ENCODE measurements at places on chromosomes 7 and 10.

DNA sequence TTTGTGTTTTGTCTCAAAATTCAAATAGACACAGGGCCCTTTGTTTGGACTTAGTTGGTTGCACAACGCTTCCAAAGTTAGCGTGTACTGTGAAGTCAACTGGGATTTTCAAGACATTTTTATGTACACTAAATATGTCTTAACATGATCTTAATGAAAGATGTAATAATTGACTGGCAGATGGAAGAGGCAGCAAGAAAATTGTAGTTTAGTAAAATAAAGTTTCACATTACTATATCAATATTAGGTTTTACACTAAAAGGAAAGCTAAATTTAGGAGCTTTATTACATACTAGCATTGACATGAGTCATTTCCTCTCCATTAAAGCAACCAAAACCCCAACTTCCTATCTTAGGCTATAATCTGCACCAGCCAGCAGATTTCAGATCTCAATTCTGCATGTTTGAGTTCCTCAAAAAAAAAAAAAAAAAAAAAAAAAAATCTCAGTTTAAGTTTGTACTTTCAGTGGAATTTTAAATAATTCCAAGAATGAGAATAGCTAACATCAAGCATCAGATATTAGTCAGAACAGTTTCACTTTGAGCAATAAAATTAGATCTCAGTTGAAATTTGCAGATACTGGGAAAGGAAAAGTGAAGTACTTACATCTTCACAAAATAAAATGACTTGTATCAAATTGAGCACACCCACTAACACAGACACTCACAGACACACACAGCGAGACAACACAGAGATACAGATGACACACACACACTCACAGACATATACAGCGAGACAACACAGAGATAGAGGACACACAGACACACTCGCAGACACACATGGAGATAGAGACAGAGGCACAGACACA, 346.6 kb upstream of the KLF6 start:
- peak overlapping the region; percentile 84 for H3K27ac ChIP-seq
- DNase-seq: no peak
- H3K4me1 ChIP-seq: peaks cover 17% of the 10 kb centered on the region
- H3K4me3 ChIP-seq: no peak overlapping the region
- H3K27me3 ChIP-seq: no peaks in the 10 kb centered on the region

DNA sequence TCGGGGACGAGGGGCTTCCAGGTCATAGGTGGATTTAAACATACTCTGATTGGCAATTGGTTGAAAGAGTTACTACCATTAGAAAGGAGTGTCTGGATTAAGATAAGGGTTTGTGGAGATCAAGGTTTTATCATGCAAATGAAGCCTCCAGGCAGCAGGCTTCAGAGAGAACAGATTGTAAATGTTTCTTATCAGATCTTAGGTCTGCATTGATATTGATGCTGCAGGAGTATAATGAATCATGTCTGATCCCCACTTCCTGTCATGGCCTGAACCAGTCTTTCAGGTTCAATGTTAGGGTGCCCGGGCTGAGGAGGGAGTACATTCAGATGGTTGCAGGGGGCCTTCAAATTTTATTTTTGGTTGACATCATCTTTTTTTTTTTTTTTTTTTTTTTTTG, 51.4 kb downstream of the SH3PXD2A start:
- no peaks in the 10 kb centered on the region for H3K27me3 ChIP-seq
- no peak for DNase-seq
- H3K4me1 ChIP-seq: peaks cover 31% of the 10 kb centered on the region
- no peak overlapping the region for H3K4me3 ChIP-seq
- H3K36me3 ChIP-seq: peaks cover 18% of the 10 kb centered on the region
- H3K27ac ChIP-seq: peak overlapping the region; percentile 29

GRCh38 chr10:104925232-104925851, 284.3 kb downstream of the SORCS3 start:
- H3K36me3 ChIP-seq: no peaks in the 10 kb centered on the region
- no peaks in the 10 kb centered on the region for H3K27me3 ChIP-seq
- DNase-seq: no peak
- no peak overlapping the region for H3K27ac ChIP-seq
- no peaks in the 10 kb centered on the region for H3K4me1 ChIP-seq
- no peak overlapping the region for H3K4me3 ChIP-seq

DNA sequence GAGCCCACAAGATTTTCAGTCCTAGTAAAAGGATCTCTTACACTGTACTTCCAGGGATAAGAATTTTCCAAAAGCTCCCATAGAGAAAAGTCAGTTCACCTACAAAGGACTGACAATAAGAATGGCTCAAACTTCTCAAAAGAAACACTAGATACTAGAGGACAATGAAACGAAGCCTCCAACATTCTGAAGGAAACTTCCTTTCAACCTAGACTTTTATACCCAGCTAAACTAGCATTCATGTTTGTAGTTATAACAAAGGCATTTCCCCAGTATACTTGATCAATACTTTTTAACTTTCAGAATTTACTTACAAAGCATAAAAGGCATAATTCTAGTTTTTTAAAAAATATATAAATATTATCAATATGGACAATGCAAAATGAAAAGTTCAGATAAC, 41.0 kb upstream of the DNAAF5 start:
- H3K27me3 ChIP-seq: no peaks in the 10 kb centered on the region
- no peak for DNase-seq
- no peak overlapping the region for H3K27ac ChIP-seq
- no peaks in the 10 kb centered on the region for H3K4me1 ChIP-seq
- peaks cover 3% of the 10 kb centered on the region for H3K36me3 ChIP-seq
- no peak overlapping the region for H3K4me3 ChIP-seq

DNA sequence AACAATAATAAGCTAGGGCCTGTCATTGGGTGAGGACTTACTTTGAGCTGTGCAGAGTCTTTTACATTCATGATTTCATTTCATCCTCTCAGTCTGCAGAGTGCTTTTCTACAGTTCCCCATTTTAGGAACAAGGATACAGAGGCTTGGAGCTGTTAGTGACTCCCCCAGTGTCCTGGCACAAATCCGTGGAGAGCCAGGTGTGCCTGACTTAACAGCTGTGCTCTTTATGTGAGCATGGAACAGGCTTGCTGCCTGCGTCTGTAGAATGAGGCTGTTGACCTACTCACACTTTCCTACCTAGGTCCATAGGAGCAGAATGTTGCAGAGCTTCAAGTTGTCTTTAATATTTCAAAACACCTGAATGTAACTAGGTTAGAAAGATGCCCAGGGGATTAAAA, 50.4 kb upstream of the BTBD16 start:
- H3K27ac ChIP-seq: no peak overlapping the region
- no peaks in the 10 kb centered on the region for H3K4me1 ChIP-seq
- DNase-seq: no peak
- H3K36me3 ChIP-seq: peaks cover 47% of the 10 kb centered on the region
- no peaks in the 10 kb centered on the region for H3K27me3 ChIP-seq

- no peak for DNase-seq
- no peaks in the 10 kb centered on the region for H3K27me3 ChIP-seq
- H3K27ac ChIP-seq: no peak overlapping the region
Observed at GRCh38 chr10:78864761-78865537, 203.8 kb upstream of the ZMIZ1 start.

- no peaks in the 10 kb centered on the region for H3K27me3 ChIP-seq
- DNase-seq: peak; percentile 80
- H3K27ac ChIP-seq: peak overlapping the region; percentile 89
- H3K36me3 ChIP-seq: no peaks in the 10 kb centered on the region
Observed at GRCh38 chr10:13882119-13882711, 295.4 kb downstream of the PRPF18 start.

DNA sequence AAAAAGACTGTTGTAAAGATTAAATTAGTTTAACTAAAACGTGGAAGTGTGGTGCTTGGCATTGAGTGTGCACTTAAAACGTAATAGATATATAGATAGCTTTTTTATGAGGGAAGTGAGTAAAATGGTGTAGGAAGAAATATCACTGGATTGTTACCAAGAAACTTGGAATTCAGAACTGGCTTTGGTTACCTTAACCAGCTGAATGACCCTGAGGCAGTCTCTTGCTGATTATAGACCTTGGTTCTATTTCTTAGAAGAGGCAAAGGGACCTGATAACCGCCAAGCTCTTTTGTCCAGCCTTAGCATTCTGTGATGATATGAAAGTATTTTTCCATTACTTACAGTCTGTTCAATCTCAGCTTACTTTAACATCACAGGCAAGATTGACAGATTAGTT, 3.8 kb downstream of the REEP3 start:
- no peak for DNase-seq
- peaks cover 12% of the 10 kb centered on the region for H3K4me1 ChIP-seq
- H3K27ac ChIP-seq: no peak overlapping the region
- H3K36me3 ChIP-seq: peaks cover 28% of the 10 kb centered on the region

DNA sequence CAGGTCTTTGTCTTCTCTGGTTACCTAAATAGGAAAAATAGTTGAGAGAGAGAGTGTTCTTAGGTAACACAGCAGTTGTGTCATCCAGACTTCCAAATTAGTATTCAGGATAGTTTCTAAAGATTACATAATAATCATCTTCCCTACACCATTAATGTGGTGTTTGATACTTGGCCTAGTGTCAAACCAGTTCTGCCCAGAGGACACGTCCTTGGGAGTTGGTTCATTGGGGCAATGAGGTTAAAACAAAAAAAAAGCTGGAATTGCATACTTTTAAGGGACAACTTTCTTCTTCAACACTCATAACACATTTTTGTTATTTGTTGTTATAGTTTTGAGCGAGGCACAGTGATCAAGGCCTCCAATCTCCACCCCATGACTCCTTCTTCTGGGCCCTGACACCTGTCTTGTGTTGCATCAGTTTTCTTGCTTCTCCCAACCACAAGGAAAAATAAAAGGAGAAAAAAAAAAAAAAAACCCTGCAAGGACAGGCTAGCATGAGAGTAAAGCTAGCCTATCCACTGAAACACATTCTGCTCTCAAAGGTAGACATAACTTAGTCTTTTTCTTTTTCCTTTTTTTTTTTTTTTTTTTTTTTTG, 28.8 kb downstream of the STN1 start:
- no peak overlapping the region for H3K4me3 ChIP-seq
- H3K4me1 ChIP-seq: peaks cover 33% of the 10 kb centered on the region
- no peak for DNase-seq
- H3K27me3 ChIP-seq: no peaks in the 10 kb centered on the region
- peaks cover 72% of the 10 kb centered on the region for H3K36me3 ChIP-seq

GRCh38 chr7:139075031-139075652, 34.4 kb downstream of the ZC3HAV1 start:
- H3K36me3 ChIP-seq: peaks cover 93% of the 10 kb centered on the region
- no peaks in the 10 kb centered on the region for H3K27me3 ChIP-seq

All from RWPE2 (cell line).